SK-N-DZ (cell line): ENCODE measurements at places on chromosomes 13 and 19.

DNA sequence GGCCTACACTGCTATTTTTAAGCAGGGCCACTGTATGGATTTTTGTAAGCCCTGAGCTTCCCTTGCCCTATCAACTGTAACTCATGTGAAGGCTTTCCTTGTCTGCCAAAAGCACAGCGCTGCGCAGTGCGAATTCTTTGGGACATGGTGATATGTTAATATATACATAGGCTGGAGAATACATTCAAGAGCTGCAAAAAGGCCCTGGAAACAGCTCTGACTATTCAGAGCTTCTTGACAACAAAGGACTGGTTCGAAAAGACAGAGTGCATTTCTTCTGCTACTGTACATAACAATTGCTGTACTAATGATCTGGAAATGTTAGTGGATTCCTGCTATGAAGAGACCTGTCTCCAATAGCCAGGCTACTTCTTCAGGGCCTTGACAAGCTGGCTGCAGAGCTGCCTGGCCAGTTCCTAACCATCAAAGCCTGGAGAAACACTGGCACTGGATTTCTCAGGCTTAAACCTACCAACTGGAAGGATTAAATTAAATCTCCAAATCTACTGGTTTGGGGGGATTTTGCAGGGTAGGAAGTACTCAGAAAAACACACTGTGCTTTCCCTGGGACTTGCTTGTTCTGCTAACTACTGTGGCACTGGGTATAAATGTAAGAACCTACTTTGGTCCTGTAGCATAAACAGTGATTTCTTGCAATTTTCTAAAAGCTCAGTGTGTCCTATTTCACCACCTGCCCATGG lies 246.9 kb downstream of the DNAJC15 start:
- no peak for DNase-seq

- DNase-seq, result no peak
Measured at GRCh38 chr13:31225998-31226675, 26.4 kb downstream of the B3GLCT start.

DNA sequence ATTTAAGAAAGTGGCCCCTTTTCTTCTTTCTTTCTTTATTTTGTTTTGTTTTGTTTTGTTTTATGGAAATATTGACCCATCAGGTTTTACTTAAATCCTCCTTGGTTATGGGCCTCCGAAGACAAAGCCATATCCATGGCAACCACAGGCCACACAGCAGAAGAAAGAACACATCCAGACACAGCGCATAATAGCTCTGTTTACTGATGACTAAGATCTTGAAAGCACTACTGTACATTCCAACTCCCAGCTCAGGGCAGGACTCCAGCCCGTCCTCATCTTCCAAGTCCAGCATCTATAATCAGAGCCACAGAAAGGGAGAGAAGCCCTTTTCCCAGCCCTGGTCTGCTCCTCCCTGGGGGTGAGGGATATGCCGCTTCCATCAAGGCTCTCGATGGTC lies 84.3 kb downstream of the NUFIP1 start:
- no peak for DNase-seq

DNA sequence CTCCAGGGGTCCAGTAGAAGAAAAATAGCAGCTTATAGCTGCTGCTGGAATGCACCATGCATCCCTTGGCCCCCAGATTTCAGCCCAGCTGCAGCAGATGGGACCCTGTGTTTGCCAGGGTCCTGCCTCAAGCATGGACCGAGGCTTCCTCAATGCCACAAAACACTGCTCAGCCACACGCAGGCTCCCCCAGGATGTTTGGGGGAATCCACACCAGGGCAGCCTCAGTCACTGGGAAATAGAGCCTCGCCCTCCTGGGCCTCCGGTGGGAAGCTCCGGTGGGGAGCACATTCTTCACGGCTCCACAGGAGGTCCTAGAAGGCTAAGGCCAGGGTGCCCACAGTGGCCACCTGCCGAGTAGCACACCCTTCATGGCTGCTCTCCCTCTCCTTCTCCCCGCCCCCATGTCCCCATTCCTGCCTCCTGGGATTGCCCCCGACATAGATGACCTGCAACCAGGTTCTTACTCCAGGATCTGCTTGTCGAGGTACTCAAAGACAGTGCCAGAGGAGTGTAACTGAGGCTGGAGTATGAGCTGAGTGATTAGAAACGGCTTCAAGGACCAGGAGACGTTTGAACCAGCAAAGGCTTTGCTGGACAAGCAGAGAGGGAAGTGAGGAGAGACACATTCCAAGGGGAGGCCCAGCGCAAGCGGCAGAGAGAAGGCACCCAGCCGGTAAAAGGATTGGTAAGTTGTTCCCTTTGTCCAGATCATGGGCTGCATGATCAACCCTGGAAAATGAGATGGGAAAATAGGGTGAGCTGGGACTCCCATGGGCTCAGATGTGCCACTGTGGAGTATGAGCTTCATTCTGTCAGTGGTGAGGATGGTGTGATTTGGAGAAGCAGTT lies 110.7 kb upstream of the UQCRFS1 start:
- DNase-seq, result no peak

DNA sequence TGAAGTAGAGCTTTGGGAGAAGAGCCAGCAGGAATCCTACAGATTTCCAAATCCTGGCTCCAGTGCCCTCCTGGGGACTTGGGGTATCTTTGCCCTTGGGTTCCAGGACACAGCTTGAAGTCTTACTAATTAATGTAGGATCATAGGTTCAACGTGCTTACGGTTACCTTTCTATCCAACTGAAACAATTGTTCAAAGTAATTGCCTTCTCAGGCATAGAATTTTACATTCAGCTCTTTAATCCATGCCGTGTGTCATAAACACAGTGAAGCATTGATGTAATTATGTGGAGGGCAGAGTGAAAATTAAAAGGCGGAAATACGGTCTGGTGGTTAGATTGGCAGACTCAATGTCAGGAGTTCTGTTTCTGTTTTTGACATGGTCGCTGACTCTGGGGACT lies 170.4 kb downstream of the COG6 start:
- no peak for DNase-seq

GRCh38 chr13:68523838-68524424 lies 1293.8 kb upstream of the PCDH9 start:
- DNase-seq, result no peak
